ENCODE measurements at places on chromosomes 7 and 10.

GRCh38 chr7:8434290-8435002 is 1.0 kb downstream of the NXPH1 start:
- DNase-seq = no peak

DNA sequence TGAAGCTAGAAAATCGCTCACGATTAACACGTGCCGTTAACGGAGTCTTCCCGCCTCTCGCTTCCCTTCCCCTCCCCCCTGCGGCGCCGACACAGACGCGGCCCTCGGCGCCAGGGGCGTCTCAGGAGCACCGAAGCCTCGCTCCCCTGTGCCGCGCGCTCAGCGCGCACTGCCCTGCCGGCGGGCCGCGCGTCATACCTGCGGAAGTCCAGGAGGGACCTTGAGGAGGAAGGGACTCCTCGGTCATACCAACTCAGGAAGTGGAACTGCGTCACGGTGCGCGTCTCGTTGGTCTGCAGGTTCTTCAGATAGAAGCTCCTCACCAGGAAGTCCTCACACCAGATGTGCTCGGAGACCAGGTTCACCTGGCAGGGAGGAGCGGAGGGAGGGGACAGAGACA is 239.6 kb downstream of the DNAJB6 start:
- no peak for DNase-seq

DNA sequence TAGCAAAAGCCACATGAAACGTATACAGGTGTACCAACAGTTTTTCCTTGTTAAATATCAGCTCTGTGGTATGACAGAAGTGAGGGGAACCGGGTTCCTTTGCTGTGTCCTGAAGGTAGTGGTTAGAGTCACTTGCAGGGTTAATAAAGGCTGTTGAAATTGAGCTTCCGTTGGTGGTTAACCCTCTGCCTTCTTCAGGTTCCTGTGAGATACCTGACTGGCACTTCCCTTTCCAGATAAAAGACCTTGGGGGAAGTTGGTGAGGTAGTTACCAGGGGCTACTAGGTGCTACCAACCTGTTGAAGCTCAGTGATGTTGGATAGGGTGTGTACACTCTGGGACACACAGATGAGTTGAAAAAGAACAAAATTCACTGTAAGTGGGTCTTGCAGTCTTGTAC is 384.1 kb downstream of the GATA3 start:
- DNase-seq = peak; percentile 21

DNA sequence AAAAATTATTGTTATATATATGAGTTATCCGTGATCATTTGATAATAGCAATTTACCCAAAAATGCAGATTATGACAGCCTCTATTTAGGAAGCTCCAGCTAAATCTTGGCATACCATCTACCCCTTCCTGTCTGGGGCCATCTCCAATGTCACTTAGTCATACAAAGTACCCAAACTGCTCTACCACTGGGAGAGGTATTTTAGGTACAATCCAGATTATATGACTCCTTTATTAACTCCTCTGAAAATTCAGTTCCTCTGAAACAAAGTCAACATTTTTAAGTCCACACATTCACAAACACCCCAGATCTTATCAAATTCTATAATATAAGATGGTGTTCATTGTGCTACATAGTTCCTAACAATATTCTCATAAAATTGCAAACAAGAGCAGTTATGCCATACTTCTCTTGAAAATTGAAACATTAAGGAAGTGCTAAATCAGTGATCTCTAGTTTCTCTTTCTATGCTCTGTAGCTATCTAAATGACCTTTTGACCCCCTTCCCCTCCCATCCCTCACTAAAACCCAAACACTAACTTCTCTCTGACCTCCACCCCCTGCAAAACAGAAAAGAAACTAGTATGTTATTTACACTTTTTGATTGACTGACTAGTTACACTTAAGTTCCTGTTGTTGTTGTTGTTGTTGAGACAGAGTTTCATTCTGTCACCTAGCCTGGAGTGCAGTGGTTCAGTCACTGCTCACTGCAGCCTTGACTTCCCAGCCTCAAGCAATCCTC is 16.4 kb downstream of the HOXA1 start:
- DNase-seq = no peak

GRCh38 chr10:4687397-4687796 is 138.6 kb upstream of the AKR1E2 start:
- DNase-seq = no peak

DNA sequence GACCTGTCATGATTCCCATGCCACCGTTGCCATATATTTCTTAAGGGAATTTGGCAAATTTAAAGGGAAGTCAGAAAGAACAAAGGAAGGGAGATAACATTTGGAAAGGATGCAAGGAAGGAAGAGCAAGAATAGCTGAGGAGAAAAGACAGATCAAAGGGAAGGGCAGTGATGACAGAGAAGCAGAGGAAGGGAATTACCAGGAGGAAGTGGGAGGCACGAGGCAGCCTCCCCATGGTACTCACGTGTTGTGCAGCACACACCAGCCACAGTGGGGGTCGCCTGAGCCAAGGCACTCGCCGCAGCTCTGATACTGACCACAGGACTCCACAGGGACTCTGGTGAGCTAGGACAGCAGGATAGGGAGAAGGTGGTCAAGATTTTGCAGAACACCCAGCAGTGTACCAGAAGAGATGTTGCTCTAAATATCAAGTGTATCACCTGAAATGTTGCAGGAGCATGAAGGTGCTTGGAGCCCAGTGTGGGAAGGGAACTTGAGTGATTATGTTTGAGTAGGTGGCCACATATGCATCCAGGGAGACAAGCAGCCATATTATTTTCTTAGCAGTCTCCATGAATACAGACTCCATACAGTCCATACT is 335.3 kb downstream of the PLXNA4 start:
- no peak for DNase-seq

DNA sequence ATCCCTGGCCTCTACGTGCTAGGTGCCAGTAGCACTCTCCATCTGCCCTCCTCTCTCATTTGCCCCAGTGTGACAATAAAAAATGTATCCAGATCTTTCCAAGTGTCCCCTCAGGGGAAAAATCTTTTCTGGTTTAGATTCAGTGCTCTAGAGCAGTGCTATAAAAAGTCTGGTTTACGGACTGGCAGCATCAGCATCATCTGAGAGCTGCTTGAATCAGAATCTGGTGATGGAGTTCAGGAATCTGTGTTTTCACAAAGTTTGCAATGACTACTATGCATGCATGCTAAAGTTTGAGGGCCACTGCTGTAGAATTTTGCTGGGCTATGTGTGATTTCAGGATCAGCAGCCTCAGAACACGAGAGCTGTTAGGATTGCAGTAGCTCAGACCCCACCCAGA is 356.5 kb downstream of the PHF14 start:
- no peak for DNase-seq

- DNase-seq = peak; percentile 54
Observed at GRCh38 chr10:121608469-121609190, 10.4 kb upstream of the FGFR2 start.

- DNase-seq = peak; percentile 95
Observed at GRCh38 chr7:157336383-157337315, at the start of gene DNAJB6. DNAJB6 (plus strand) TSS chr7:157337004; CDS start chr7:157358573, 21,569 bp downstream.

GRCh38 chr7:102317231-102318059 is 30.8 kb downstream of the SH2B2 start:
- no peak for DNase-seq

DNA sequence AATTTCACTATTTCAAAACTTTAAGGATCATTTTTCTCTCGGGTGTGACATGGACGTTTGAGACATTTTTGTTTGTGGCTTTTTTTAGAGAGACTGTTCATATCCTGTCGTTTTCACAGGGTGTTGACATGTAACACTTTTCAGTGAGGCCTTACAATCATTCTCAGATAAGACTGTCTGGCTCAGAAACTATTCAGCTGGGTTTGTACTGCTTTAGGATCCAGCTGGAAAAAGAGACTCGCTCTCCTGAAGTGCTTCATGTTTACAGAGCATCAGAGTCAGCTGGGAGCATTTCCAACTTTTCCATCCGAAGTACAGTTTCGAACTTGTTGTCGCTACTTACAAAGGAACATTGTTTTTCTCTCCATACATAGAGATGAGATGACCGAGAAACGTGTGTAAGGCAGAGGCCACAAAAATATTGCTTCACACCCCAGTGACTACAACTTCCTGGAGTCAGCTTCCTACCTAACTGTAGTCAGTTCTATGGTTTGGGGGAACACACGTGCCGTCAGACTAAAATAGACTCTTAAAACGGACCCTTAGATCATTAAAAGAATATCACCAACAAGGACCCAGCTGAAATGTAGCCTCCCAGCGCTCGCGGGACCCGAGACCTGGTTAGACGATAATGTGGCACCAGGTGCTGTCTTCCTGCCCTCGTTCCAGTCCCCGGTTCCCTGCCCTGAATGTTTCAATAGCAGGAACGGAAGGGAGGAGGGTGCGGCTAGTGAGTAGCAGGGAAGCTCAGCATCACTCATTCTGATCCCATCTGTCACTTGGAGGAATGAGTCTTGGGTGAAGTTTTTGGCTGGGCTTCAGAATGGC is 78.0 kb downstream of the MKI67 start:
- DNase-seq = peak; percentile 30

- no peak for DNase-seq
Observed at GRCh38 chr10:119031496-119032059, 2.1 kb downstream of the NANOS1 start.

GRCh38 chr10:71064413-71065118 is 147.8 kb upstream of the UNC5B start:
- DNase-seq = no peak

GRCh38 chr7:150716368-150716767 is at the start of gene GIMAP1:
GIMAP1 (plus strand) TSS chr7:150716613; CDS start chr7:150719048, 2,435 bp downstream.
- no peak for DNase-seq

DNA sequence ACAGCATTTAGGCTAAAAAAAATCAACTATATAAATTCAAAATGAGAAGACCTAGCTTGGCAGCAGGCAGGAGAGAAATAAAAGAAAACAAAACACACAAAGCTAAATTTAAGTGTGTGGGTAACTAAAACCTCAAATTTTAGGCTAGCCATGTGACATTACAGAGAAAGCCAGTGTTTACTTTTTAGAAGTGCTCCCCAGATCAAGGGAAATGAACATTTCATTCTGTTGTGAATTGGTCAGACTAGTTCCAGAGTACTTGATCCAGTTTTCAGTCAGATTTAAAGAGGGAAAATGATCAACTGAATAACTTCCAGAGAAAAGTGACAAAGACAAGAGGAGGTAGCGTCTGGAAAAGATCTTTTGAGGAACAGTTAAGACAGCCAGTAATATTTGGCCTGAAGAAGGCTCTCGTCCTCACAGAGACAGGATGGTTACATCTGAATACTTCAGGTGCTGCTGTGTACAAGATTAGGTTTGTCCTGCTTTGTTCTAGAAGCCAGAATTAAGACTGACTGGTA is 563.4 kb downstream of the KCNMA1 start:
- DNase-seq = no peak

DNA sequence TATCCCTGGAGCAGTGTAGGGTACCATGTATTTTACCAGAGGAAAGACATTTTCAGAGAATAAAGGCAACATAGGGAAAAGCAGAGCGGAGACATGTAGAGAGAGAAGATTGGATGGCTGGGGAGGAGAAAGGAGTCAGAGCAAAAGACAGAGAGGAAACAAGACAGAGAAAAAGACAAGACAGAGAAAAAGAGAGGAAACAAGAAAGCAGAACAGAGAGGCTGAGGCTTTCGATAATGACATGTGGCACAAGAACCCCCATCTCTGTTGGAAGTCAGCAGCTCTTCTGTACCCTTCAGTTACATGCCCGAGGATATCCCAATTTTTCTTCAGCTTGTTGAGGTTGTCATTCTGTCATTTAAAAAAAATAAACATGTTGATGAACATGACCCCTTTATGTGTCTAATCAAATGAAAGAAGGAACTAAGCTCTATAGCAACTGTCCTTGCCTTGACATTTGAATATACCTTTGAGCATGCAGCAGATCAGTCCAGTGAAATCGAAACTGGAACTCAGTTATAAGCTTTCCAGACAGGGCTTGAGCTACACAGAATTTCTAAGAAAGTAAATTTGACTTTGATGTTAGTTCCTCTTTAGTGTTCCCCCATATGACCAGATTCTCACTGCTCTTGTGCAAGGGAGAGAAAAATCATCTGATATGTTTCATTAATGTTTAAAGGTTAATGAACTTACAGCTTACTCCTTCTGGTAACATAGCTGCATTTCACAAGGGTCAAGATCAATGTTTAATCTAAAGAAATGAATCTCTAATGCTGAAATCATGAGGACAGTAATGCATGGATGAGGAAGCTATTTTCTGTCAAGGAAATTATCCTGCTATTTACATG is 75.1 kb upstream of the SP4 start:
- peak; percentile 83 for DNase-seq
